Stimulated activated CD4-positive, alpha-beta T cell treated with anti-CD3 and anti-CD28 coated beads, TNF-alpha, amount 100 ng/mL, for 1 hour (primary cell): ENCODE measurements at places on chromosomes 3 and 15.

- no peak for DNase-seq
Measured at GRCh38 chr3:50297896-50298725, 1.1 kb downstream of the HYAL3 start.

DNA sequence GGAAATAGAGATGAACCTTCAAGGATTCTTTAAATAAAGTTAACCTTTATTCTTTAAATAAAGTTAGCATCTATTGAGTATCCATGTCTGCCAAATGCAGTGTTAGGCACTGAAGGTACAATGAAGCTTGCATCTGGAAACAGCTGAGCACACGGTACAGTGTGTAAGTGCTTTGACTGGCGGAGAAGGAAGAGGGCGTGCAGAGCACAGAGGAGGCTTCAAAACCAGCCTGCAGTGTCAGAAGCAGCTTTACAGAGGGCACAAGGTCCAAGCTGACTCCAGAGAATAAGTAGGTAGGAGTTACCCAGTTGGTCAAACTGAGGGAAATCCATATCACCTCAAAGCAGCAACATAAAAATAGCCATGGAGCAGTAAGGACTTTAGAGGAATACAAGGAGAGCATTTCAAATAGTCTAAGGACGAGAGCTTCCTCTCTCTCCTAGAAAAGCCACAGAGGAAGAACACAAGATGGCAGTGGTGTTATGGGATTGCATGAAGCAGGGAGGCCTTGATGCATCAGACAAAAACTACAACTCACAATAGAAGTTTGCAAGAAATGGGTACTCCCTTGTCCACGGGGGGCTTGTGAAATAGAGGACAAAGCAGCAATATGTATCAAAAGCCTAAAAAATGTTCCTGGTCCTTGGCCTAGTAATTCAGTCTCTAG, 60.3 kb upstream of the PPP2R3A start:
- no peak for DNase-seq

GRCh38 chr15:52021128-52021671, 2.2 kb downstream of the MAPK6 start:
- no peak for DNase-seq

- DNase-seq: no peak
Measured at GRCh38 chr3:106962993-106963392, 414.2 kb upstream of the CCDC54 start.

- DNase-seq: no peak
Measured at GRCh38 chr3:133475245-133476010, 75.6 kb downstream of the BFSP2 start.

GRCh38 chr15:63203451-63204090, 14.2 kb downstream of the RAB8B start:
- no peak for DNase-seq

- DNase-seq: no peak
Measured at GRCh38 chr3:54575618-54575960, 352.3 kb downstream of the LRTM1 start.

- no peak for DNase-seq
Measured at GRCh38 chr3:168112894-168113293, 17.2 kb upstream of the GOLIM4 start.

DNA sequence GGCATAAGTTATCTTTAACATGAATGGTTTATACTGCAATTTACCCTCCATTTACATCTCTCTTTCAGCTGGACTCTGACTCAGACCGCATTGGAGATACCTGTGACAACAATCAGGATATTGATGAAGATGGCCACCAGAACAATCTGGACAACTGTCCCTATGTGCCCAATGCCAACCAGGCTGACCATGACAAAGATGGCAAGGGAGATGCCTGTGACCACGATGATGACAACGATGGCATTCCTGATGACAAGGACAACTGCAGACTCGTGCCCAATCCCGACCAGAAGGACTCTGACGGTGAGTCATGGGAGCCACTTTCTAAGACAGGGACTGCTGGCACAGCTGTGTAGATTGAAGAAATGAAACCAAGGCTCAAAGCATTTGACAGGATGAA, 11.6 kb downstream of the THBS1 start:
- DNase-seq: no peak

DNA sequence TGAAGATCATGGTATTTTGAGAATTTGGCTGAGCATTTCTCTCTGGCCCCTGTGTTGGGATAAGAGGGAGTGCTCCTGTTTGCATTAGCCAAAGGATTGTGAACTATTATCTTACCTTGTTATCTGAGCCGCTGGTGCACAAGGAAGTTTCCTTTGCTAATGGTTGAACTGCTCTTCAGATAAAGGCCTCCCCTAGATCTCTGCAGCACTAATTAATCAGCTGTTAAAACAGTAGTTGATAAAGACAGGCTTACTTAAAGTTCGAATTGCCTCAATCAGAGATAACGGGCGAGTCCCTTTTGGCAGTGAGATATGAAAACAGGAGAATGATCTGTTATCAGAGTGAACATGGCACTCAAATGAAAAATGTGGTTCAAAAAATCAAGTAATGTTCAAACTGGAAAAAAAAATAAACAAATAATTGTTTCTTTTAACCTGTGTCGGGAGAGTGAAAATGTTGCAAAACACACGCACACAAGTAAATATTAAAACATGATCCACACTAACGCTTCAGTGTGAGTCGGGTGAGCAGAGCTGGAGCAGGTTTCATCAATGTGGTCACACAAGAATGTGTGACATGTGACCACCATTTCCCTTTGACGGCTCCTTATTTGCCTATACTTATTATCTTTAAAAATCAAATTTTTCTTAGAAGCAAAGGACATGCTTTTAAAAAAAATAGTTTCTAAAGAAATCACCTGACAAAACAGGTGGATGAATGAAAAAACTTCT, 469.1 kb downstream of the SOX2 start:
- no peak for DNase-seq

- no peak for DNase-seq
Measured at GRCh38 chr3:112149136-112149535, 16.1 kb upstream of the GCSAM start.

GRCh38 chr3:64612916-64613526, 74.8 kb downstream of the ADAMTS9 start:
- no peak for DNase-seq

- no peak for DNase-seq
Measured at GRCh38 chr3:152192050-152192449, 76.7 kb upstream of the MBNL1 start.

GRCh38 chr3:161069511-161070251, 35.5 kb downstream of the B3GALNT1 start:
- DNase-seq: no peak

DNA sequence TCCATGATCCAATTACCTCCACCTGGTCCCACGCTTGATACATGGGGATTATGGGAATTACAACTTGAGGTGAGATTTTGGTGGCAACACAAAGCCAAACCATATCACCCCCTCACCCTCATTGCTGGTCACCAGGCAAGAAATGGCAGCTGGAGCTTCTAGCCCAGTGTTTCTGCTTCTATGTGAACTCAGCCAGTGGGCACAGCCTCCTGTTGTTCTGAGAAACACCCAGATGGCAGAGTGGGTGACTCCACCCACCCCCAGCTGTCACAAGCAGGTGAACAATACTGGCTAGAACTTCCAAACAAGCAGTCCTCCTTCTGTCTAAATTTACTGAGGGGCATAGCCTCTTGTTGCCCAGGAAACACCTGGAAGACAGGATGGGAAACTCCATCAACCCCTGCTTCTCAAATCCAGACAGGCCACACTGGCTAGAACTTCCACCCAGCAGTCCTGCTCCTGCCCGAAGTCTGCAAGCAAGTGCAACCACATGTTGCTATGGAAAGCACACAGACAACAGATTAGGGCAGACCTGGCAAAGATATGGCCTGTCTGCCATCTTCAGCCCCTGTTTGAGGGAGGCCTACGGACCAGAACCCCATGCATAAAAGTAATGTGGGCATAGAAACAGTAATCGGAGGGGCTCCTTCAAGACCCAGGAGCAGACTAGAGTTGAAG, 114.1 kb downstream of the DTWD1 start:
- no peak for DNase-seq

DNA sequence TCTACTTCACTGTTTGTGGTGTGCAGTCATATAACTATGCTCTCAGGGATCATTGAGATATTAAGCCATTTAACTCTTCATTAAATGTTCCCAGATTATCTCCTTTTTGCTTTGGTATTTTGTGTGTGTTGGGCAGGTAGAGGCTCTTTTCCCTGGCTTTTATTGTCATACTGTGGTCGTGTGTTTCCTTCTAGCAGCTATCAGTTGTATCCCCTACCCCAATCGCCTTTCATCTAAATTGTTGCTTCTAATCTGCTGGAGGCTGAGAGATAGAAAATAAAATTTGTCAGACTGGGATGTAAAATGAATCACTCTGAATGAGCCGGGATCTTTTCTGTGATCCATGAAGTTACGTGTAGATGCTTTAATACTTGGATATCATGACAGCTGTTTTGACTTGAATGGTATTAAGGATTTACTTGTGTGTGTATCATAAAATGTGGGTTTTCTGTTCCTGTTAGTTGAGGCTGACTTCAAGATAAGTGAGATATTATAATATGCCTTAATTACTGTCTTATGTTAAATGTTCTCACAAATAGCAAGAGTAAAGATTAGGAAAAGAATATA, 9.2 kb downstream of the NFKBIZ start:
- DNase-seq: no peak

- no peak for DNase-seq
Measured at GRCh38 chr3:5376761-5377160, 189.3 kb downstream of the EDEM1 start.

- DNase-seq: no peak
Measured at GRCh38 chr3:137746808-137747207, 17.3 kb upstream of the SOX14 start.

DNA sequence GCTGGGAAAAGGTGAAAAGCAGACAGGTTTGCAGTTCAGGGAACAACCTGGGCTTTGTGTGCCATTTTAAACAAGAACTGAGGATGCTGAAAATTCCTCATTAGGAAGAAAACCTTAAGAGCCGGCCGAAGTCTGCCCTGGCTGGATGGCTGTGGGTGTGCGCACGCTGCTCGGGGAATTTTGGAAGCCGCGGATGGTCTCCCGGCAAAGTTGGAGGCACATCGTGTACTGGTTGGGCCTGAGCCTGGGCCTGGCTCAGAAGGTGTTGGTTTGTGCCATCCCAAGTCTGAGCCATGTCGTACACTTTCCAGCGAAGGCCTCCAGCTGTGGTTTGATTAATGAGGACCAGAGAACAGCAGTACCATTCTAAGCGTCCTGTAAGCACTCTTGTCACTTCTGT, 188.2 kb downstream of the ATP10A start:
- no peak for DNase-seq

DNA sequence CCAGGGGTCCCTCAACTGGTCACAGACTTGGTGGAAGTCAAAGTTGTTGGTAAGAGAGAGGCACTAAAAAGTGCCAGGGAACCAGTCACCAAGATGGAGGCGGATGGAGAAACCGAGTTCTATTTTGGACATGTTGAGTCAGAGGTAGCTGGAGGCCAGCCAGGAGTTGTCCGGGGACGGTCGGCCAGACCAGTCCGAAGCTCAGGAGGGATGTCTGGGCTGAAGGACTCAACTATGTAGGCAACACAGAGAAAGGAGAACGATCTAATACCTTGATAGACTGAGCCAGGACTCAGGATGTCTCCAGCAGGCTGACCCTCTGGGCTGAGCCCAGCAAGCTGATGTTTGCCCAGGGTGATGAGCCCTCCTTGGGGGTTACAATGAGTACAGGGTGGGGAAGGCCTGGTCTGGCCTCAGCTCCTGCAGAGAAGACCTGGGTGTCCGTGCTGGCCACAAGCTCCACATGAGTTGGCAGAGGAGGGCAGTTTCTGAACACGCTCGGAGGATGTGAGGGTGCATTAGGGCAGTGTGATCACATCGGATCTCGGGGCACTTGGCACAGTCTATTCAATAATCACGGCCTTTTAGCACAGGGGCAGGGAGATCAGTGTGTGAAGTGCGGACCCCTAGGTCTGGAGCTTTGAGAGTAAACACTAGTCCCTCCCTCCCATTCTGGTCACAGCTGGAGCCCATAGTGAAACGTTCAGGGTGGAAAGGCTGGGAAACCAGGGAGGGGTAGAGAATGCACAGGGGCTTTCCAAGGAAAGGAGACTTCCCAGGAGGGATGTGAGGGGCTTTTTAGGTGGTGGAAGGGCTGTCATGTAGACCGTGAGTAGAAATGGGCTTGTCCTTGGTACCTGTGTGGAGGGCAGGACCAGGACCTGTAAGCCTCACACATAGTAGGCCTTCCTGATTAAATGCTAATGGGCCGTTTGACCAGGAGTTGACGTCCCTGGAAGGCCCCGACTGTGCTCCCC, 111.9 kb downstream of the ETFA start:
- DNase-seq: no peak

GRCh38 chr3:30826531-30826942, 67.9 kb downstream of the GADL1 start:
- DNase-seq: no peak

GRCh38 chr3:196237203-196237602, 20.9 kb downstream of the SLC51A start:
- no peak for DNase-seq
